ENCODE measurements at places on chromosomes 4 and X. TPM values are rescaled to one million over a fixed set of nuclear protein-coding genes. Genes with fewer than 3 reads are reported as not detected.

DNA sequence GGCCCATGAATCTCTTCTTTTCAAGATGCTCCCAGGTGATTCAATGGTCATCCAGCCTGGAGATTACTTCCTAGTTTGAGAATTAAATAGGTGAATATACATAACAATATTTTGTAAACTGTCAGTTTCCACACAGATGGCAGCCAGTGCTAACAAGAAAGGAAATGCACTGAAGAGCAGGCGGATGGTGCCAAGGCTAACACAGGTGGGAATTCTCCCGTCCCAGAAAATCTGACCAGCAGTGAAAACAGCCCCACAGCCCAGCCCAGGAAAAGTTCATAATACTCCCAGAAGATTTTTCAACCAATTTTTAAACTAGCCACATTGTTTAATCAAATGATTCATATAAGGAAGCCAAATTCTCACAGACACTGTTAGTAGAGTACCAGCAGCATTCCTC, 387.2 kb upstream of the GATB start:
- no peak for DNase-seq
- H3K36me3 ChIP-seq = no peaks in the 10 kb centered on the region
- H3K4me3 ChIP-seq = no peak overlapping the region

DNA sequence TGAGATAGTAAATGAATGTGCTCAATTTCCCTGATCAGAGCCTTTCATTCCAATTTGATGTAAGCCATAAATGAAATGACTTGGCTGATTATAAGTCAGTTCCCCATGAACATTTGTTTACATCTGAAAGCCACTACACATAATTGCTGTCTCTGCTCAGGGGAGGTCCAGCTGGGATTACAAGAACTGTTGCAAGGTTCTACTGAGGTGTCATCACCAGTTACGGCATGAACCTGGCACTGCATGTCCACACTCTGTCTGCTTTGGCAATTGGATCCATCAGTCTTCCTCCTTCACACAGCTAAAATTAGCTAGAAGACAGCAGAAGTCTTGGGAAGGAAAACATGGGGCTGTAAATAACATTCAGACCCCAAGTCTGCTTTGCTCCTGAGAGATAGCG, 12.8 kb upstream of the MBNL3 start:
- H3K4me1 ChIP-seq = no peaks in the 10 kb centered on the region
- no peaks in the 10 kb centered on the region for H3K36me3 ChIP-seq
- DNase-seq = no peak
- H3K4me3 ChIP-seq = no peak overlapping the region
- no peaks in the 10 kb centered on the region for H3K27me3 ChIP-seq

GRCh38 chrX:45824471-45824870, 623.8 kb upstream of the DIPK2B start:
- H3K36me3 ChIP-seq = no peaks in the 10 kb centered on the region
- no peak overlapping the region for H3K27ac ChIP-seq
- peaks cover 15% of the 10 kb centered on the region for H3K27me3 ChIP-seq
- H3K4me3 ChIP-seq = no peak overlapping the region
- no peaks in the 10 kb centered on the region for H3K4me1 ChIP-seq
- DNase-seq = no peak

- H3K36me3 ChIP-seq = no peaks in the 10 kb centered on the region
- no peaks in the 10 kb centered on the region for H3K4me1 ChIP-seq
- H3K4me3 ChIP-seq = no peak overlapping the region
- no peaks in the 10 kb centered on the region for H3K27me3 ChIP-seq
Observed at GRCh38 chr4:162644346-162644745, 480.5 kb upstream of the FSTL5 start.

- H3K27ac ChIP-seq = no peak overlapping the region
- H3K27me3 ChIP-seq = peaks cover 39% of the 10 kb centered on the region
- H3K4me1 ChIP-seq = no peaks in the 10 kb centered on the region
- H3K4me3 ChIP-seq = no peak overlapping the region
Observed at GRCh38 chrX:78838709-78839108, 91.2 kb downstream of the LPAR4 start.

- no peaks in the 10 kb centered on the region for H3K4me1 ChIP-seq
- DNase-seq = no peak
- no peak overlapping the region for H3K4me3 ChIP-seq
Observed at GRCh38 chrX:15524417-15524816, 23.8 kb downstream of the BMX start.

Gene OTUD6A
- not detected for total RNA-seq
